ENCODE measurements at places on chromosomes 3 and 15.

DNA sequence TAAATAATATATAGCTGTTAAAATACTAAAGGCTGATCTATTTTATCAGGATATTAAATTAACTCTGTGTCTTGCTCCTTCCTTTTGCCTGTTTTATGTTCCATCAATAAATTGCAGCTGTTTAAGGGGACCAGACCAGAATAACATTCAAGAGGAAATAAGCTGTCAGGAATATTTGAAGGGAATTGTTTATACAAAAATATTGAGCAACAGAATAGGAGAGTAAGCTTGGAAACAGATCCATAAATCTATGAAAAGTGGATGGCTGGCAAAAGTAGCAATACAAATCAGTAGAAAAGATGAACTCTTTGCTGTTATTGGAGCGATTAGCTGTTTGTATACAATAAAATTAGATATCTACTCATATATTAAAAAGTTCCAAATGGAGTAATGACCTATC lies 36.2 kb upstream of the PLSCR2 start:
- DNase-seq: no peak

DNA sequence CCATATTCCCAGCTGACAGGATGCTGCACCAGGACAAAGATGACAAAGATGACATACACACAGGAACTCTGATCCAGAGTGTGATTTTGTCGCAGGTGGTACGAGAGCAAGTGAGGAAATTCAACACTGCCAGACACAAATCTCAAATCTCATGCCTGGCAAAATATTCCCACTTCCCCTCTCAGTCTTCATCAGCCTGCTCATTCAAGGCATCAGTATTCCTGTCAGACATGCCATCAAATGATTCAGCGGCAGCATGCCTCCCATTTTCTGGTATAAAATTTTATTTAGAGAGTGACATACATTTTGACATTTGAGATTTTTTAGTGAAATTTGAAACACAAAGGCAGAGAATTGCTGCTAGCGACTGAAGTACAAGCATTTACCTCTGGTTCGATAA lies 228.1 kb upstream of the LMCD1 start:
- no peak for DNase-seq

DNA sequence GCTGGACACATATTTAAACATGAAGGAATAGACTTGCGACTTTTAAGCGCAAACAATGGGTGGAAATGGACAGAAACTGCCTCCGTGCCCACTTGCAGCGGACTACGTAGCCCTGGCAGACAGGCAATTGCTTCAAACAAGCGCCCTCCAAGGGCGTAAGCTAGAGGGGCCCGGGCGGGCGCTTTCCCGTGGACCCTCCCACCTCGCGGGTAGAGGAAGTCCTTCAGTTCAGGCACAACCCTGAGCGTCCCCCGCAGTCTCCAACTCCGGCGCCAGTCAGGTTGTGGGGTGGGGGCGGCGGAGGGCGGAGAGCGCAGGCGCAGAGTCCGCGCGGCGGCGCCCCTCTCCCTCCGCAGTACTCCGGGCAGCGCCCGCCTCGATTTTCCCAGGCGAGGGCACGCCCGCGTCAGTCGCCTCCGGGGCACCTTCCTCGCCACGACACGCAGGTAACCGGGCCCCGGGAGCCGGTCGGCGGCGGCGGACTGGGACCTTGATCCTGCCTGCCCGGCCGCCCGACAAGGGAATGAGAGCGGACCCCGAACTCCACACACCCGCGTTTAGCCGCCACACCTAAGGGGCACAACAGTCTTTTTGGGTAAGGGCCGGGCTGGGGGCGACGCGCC lies at the start of gene SLC35G2:
Gene SLC35G2 (plus strand): TSS at position 358 of the 623 bp plus-strand sequence. CDS start 35,335 bp downstream, outside the sequence.
- DNase-seq: peak; percentile 82

GRCh38 chr3:9915254-9916141 lies 1.4 kb upstream of the IL17RC start:
- peak; percentile 67 for DNase-seq

- DNase-seq: no peak
Observed at GRCh38 chr15:22966321-22967083, 13.7 kb downstream of the CYFIP1 start.

DNA sequence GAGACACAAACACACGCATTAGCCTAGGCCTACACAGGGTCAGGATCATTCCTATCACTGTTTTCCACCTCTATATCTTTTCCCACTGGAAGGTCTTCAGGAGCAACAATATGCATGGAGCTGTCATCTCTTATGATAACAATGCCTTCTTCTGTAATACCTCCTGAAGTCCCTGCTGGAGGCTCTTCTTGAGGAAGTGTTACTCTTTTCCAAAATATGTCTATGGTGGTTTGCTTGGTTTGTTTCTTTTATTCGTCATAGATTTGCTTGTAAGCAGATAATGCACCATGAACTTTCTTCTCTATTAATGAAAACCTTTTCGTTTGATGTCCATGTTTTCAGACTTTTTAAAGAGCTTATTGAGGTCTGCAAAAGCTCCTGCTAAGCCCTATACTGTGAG lies 109.3 kb downstream of the GMPS start:
- DNase-seq: no peak

DNA sequence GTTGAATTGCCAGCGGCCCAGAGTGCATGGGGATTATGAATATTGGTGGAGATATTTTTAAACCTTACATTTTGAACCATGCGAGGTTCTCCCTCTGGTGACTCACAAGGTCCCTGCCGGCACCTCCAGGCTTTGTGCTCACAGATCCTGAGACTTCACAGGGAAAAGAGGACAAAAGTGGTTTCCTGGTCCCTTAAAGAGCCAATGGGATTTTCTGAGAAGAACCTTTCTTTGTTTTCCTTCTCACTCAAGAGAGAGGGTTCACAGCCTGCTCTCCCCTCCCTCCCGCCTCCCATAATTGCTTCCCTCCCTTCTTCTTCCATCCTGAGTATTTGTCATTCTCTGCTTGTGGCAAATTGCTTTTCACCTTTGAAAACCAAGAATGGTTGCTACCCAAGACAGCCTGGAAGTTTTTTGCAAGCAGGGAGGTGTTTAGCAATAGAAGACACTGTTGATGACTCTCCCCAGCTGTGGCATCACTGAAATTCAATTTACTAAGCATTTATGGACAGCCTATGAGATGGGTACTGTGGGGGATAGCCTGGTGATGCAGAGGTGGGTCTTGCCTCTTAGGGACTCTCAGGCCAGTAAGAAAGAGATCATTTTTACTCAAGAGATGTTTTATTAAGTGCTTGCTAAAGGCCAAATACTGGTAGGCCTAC lies 76.6 kb downstream of the CPN2 start:
- no peak for DNase-seq

DNA sequence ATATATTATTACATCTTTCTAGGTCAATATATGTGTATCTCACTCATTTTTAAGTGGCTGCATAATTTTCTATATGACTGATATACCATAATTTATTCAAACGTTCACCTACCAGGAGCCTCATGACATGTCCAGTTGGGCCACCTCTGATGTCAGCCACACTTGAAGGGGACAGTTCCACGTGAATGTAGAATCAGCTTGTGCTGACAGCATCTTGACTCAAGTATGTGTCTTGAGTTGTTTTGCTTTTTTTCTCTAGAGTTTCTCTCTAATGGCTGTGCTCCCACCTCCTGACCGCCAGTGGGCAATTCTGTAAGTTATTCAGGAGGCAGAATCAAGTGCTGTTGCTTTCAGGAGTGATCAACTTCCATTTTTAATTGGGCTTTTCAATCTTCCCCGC lies 237.9 kb downstream of the NFKBIZ start:
- DNase-seq: no peak

GRCh38 chr15:90765966-90766365 lies 48.8 kb downstream of the BLM start:
- no peak for DNase-seq

GRCh38 chr15:62665449-62665848 lies 377.1 kb upstream of the TPM1 start:
- no peak for DNase-seq

- no peak for DNase-seq
Observed at GRCh38 chr15:57708047-57708446, 1.5 kb downstream of the POLR2M start.

DNA sequence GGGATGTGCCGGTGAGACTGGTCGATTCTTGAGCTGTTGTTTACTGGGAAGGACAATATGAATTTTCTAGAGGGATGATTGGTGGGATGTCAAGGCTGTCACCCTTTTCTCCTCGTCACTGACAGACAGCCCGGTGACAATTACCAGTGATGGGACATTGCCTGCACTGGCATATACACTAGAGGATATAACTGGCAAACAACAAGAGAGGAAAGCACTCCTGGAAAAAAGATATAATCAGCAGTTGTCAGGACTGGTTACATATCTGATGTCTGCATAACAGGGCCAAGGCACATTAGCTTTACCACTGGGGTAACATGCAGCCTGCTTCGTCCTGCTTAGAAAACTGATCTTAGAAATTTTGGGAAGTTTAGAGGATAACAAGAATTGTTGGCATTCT lies 131.1 kb downstream of the ROBO2 start:
- DNase-seq: no peak

DNA sequence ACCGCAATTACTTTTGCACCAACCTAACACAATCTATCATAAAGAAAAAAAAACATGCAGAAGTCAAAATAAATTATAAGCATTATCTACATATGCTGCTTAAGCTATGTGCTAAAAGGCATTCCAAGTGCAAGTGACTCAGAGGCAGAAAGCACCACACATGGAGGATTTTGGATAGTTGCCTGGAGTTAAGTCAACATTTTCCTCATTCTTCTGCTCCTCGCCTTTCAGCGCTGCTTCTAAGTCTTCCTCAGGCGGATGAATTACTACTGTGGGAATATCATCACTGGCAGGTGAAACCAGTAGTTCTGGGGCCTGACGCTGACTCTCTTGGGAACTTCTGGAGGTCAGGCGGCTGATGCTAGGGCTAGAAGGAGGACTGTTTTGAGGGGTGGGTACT lies 53.1 kb downstream of the SLC4A7 start:
- no peak for DNase-seq

DNA sequence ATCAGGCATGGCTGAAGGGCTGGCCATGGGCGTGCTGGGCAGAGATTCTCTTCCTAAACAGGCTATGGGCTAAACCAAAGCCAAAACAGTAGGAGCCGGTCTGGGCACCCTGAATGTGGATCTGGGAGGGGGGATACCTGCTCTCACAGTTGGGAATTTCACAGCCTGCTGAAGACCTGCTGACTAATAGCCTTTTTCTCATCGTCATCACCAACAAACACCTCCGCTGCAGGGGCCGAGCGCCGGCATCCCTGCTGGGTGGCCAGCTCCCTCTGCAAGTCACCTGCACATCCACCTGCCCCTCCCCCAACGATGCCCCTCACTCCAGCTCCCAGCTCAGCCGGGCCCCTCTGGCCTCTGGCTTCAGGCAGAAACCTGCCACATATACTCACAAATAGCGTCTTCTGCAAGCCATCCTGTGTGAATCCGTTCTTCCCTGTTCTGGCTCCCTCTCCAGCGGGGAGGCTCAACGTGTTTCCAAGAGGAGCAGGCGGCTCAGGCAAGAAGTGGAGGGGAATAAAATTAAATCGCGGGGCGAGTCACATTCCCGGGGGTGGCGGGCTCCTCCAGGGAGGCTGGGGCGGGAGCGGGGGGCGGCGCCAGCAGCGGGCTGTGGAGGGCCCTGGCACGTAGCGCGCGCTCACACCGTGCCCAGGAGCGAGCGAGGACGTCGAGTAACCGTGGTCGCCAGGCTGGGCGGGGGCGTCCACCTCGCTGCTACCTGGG lies 466 bp downstream of the IQSEC1 start:
- no peak for DNase-seq

GRCh38 chr3:8371085-8371551 lies 130.5 kb upstream of the LMCD1 start:
- DNase-seq: peak; percentile 94

- no peak for DNase-seq
Observed at GRCh38 chr3:74347563-74348268, 266.7 kb downstream of the CNTN3 start.

- no peak for DNase-seq
Observed at GRCh38 chr15:93244696-93245660, 156.0 kb upstream of the RGMA start.

GRCh38 chr3:49940667-49941249 lies 808 bp downstream of the RBM6 start:
- DNase-seq: peak; percentile 18

GRCh38 chr3:40858364-40859115 lies 333.8 kb downstream of the ZNF621 start:
- no peak for DNase-seq

DNA sequence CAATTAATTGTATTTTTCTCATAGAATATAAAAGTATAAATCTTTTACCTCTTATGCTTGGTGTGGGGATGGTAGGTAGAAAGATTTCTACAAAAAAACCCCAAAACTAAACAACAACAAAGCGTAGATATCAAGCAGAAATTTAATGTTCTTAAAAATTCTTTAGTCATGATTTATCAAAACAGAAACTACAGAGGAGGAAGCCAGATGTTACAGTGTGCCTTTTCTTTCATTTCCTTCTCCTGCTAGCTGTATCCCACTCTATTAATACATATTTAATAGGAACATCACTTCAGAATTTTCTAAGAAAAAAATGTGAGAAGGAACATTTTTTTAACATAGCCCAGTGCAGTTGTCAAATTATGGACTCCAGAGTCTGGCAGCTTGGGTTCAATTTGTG lies 420.6 kb downstream of the TUSC7 start:
- no peak for DNase-seq

GRCh38 chr3:196503196-196504076 lies at the start of gene RNF168:
Gene RNF168 (minus strand): TSS chr3:196503768. CDS start chr3:196503173, 595 bp downstream.
- peak; percentile 99 for DNase-seq

DNA sequence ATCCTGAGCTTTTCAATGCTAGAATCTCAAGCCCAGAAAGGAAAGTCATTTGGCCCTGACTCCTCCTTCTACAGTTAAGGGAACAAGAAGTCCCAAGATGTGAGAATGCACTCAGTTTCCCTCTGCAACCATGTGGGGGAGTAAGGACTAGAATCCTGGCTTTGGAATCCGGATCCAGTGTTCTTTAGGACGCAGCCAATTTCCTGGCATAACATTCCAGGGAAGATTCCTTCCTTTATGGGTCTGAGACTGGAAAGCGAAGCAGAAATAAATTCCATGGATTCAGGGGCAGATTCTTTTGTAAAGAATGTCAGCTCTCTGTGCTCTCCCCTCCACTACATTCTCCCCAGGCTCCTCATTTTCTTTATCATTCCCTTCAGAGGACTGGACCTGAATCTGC lies 151.8 kb upstream of the SOX14 start:
- no peak for DNase-seq

DNA sequence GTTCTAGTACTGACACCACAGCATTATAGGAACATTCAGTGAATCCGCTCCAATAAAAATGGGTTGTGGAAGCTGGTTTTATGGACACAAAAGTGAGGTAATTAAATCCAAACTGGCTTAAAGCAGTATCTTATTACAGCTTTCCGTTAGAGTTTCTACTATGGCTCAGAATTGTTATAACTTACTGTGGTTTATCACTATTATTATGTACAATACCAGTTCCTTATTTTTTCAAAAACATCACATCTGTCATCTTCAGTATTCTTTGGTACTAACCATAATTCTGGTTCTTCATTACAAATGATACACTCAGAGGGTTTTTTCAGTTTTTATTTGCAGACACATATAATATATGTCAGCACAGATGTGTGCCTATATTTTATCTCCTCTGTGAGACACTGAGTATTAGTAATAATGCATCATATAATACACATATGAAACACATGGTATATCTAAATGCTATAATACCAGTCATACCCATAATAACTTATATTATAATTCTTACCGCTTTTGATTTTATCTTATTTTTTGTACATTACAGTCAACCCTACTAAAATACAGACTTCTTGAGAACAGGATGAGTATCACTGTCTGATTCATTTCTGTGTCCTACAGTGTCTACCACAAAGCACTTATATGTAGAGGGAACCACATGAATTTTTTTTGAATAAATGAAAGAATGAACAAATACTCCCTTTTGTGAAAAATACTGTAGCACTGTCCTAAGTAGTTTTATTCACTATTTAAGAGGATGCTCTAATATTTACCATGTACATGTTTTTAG lies 39.0 kb downstream of the CMSS1 start:
- DNase-seq: no peak

- DNase-seq: peak; percentile 10
Observed at GRCh38 chr3:72553298-72553697, 294.9 kb downstream of the SHQ1 start.
